Spinal cord (tissue), 10 donors: ENCODE measurements at places on chromosomes 2 and 18. TPM values are rescaled to one million over a fixed set of nuclear protein-coding genes. Genes with fewer than 3 reads are reported as not detected.

The TLX2 gene
- 0.69 TPM for total RNA-seq

DNA sequence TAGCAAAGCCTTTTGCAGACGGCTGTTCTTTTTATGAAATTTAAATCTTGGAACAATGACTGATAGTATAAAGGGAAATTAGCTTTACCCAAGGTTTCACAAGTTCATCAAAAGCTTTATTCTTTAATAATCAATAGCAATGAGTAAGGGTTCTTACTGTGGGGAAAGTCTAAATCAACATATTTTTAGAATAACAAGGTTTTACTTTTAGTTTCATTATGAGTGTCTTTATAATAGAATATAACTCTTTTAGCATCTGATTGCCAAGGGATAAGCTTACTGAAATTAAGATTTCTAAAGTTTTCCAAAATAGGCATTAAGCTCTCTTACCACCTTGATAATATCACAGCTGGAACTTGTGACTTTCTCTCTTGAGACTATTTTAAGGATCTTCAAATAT is 1489.7 kb downstream of the LRP1B start:
- DNase-seq: no peak

The TUBA3D gene
- not detected for total RNA-seq

The NYAP2 gene
- total RNA-seq: 3.7 TPM

- no peak for DNase-seq
Observed at GRCh38 chr2:197600306-197600705, 75.1 kb downstream of the RFTN2 start.

DNA sequence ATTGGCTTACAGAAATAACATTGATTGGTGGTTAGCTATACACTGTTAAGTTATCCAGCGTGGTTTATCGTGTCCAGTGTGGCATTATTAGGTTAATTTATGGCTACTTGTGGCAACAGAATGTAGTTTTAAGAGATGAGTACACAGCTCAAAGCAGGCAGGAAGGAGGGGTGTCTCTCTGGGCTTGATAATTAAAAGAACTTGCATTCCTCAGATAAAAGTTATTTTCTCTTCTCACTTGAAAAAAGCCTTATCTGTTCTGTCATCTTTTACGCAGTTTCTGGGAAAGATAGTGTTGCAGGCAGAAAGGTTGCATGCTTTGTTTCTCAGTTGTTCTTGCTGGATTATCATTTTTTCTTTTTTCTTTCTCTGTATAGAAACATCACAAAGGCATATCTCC is 154.4 kb upstream of the COL3A1 start:
- no peak for DNase-seq

DNA sequence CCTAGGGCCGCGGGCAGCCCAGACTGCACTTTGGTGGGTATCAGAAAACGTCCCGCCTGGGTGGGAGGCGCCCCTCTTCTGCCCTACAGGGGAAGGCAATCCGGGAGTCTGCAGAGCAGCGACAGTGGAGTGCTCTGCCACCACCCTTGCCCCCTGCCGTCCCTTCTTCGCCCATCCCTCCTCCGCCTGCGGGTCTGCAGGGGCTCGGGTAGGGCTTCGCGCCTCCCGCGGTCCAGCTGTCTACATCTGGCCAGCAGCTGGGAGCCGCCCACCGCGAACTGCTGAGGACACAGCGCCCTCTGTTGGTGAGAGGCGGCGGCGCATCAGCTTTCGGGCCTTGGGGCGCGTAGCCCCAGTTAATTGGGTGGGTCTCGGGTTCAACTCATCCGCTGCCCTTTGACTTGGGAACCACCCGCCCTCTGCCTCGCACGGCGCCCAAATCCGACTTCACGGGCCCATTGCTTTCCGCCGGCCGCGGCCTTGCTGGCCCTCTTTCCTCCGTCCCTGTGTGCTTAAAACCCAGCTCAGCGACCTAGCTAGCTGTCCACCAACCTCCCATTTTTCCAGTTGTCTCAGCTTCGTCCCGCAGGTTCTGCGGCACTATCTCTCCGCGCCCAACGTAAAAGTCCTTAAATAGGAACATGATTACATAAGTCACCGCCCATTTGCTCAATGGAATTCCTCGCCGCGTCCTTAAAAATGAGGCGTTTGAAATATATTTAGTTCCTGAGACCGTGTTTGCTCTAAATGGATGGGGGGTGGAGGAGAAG is 17.6 kb downstream of the WNT10A start:
- DNase-seq: no peak

DNA sequence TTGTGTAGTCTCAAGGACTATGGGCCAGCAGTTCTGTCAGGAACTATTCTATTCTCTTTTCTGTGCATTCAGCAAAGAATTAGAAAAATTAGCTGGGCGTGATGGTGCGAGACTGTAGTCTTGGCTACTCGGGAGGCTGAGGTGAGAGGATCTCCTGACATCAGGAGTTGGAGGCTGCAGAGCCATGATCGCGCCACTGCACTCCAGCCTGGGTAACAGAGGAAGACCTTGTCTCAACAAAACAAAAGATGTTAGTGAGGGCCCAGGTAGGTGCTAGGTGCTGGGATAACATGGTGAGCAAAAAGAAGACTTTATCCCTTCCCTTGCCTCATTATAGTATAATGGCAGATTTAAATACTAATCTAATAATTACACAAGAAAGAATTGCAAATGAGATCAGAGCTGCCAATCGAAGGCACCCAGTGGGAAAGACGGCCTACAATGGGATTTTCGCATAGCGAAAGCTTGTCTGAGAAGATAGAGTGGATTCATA is 447 bp upstream of the MRPL19 start:
- no peak for DNase-seq

The MDH1B gene
- 14.4 TPM for total RNA-seq

The CEP76 gene
- 12.4 TPM for total RNA-seq

GRCh38 chr2:655626-656025 is 21.6 kb downstream of the TMEM18 start:
- DNase-seq: no peak

The FHOD3 gene
- 30.0 TPM for total RNA-seq

The SPATA3 gene
- not detected for total RNA-seq

The CIDEA gene
- total RNA-seq: 0.44 TPM

The RESP18 gene
- total RNA-seq: 1.1 TPM

GRCh38 chr2:239178954-239179353 is 221.9 kb downstream of the HDAC4 start:
- DNase-seq: no peak

- DNase-seq: no peak
Observed at GRCh38 chr2:67057901-67058703, 339.0 kb upstream of the ETAA1 start.

- DNase-seq: no peak
Observed at GRCh38 chr2:203035879-203036470, 21.3 kb downstream of the NBEAL1 start.

- peak; percentile 39 for DNase-seq
Observed at GRCh38 chr2:45968946-45969584, 317.6 kb downstream of the PRKCE start.

GRCh38 chr2:48529676-48530032 is 300 bp upstream of the STON1 start:
- no peak for DNase-seq

The LAMA1 gene
- 31.6 TPM for total RNA-seq

GRCh38 chr18:12060182-12060870 is 33.3 kb upstream of the ANKRD62 start:
- no peak for DNase-seq

- DNase-seq: no peak
Observed at GRCh38 chr2:217792626-217793527, 209.9 kb downstream of the TNS1 start.

The MROH2A gene
- under 0.01 TPM for total RNA-seq

- no peak for DNase-seq
Observed at GRCh38 chr2:29246383-29247300, 131.4 kb downstream of the CLIP4 start.

GRCh38 chr18:57088883-57089282 is 58.0 kb upstream of the BOD1L2 start:
- no peak for DNase-seq

DNA sequence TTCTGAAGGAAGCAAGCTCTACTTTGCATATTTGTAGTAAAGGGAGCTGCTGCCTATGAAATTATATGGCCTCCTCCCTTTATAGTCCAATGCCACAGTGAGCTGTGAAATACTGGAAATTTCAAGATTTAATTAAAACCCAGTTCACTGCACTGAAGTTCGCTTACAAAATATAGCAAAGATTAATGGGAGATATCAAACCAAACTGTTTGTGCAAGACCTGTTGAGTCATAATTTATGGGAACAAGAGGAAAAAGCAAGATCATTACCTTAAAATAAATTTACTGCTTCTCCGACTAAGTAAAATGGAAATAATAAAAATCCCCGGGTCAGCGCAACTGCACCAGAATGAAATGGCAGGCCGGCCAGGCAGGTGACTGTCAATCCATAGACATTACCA is 215.5 kb upstream of the RAB6C start:
- DNase-seq: no peak

DNA sequence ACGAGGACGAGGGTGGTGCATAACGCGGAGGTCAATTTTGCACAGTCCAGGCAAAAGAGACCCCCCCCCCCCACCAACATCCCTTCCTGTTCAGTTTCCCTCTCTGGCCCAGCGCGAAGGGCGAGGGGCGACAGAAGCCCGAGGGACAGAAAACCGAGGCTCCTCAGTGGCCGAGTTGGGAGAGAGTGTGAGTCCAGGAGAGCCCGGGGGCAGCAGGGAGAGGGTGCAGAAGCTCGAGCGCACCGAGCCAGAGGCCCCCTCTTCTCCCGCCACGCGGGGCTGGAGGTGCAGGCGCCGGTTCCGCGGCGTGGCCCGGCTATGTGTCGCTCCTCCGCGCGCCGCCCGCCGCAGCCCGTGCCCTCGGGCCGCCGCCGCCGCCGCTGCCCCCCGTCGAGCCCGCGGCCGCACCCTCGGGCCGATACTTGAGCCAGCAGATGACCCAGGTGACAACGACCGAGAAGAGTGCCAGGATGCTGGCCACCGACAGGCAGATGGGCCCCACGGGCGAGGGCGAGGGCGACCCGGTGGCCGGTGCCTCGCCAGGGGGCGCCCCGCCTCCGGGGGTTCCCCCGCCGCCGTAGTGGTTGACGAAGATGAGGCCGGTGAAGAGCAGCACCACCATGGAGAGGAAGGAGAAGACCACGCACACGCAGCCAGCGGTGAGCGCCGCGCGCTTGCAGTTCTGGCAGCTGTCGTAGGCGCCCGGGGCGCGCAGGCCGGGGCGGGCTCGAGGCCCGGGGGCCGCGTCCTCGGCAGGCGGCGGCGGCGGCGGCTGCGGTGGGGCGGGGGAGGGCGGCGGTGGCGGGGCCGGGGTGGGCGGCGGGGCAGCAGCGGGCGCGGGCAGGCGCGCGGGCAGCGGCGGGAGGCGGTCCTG is 20.2 kb upstream of the PAX3 start:
- DNase-seq: no peak

The SPP2 gene
- total RNA-seq: 0.22 TPM

- no peak for DNase-seq
Observed at GRCh38 chr2:70536517-70537055, 17.0 kb downstream of the TGFA start.

GRCh38 chr2:134217924-134218323 is 35.9 kb upstream of the MGAT5 start:
- no peak for DNase-seq

GRCh38 chr18:25658476-25658875 is 306.5 kb upstream of the ZNF521 start:
- DNase-seq: no peak

- no peak for DNase-seq
Observed at GRCh38 chr2:178863856-178864620, 56.8 kb upstream of the TTN start.

DNA sequence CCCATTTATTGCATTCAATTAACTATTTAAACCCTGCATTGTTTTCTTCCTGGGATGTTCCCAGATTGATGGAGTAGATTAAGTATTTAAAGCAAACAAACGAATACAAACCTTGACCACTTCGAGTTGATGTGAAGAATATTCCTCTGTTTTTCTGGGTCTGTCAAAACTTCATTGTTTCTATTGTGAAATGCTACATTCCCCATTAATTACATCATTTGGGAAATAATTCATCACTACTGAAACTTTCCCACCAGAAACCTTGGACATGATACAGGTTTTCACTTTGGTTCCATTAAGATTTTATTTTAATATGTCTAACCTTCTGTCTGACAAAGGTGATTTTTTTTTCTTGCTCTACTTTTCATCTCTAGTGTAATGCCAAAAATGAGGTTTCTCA is 365.1 kb upstream of the ETAA1 start:
- DNase-seq: no peak

DNA sequence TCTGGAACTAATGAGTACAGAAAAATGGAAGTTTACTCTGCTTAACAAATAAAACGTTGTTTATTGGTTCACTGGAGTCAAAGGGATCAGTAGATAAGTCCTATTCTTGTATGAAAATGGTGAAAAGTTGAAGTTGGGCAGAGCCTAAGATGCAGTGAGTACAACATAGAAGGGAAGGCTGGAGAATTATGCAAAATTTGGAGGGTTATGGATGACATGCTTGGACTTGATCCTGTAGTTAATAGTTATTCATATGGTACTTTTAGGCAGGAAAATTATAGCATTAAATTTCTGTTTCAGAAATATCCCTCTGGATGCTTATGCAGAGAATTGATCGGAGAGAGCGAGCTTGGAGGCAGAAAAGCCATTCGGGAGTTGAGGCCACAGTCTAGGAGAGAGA is 167.6 kb downstream of the KCNS3 start:
- DNase-seq: no peak

DNA sequence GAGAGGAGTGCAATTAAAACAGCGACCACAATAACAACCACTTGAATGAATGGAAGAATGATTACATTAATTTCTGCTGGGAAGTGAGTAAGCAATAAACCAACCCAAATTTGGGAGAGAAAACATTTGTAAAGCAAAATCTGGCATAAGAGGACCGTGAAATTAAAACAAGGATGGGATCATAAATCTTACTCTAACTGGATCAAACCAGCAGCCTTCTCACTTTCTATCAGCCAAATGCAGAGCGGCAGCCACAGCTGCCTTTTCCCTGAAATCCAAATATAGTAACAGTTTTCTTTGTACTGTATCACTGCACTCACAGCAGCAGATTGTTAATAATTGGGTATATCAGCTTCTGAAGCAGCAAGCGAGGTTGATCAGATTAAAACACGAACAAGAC is 245.2 kb upstream of the REG3G start:
- DNase-seq: peak; percentile 15

The NAT8 gene
- total RNA-seq: not detected

DNA sequence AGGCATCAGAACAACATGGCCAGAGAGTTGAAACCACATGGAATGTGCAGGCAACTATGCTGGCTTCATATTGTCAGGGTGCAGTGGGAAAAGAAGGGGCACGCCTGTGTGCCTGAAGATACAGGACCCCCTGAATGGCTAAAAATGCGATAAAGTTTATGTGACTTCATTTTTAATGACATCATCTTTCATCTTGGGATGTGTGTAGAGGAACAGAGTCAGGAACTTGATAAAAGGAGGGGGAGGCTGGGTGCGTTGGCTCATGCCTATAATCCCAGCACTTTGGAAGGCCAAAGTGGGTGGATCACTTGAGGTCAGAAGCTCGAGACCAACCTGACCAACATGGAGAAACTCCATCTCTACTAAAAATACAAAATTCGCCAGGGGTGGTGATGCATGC is 872.6 kb downstream of the TDRD15 start:
- no peak for DNase-seq

GRCh38 chr2:128371248-128371630 is 52.6 kb upstream of the HS6ST1 start:
- no peak for DNase-seq

- no peak for DNase-seq
Observed at GRCh38 chr2:21046506-21046905, 2.6 kb upstream of the APOB start.

The NEB gene
- total RNA-seq: 2.4 TPM

The STPG4 gene
- total RNA-seq: 0.44 TPM

The CDH7 gene
- total RNA-seq: 23.1 TPM
